Thoracic aorta endothelial cell (primary cell): ENCODE measurements at places on chromosomes 4 and X. TPM values are rescaled to one million over a fixed set of nuclear protein-coding genes. Genes with fewer than 3 reads are reported as not detected.

ELOVL6 gene
- total RNA-seq, result 9.2 and 29.6 TPM in 2 replicates

MAGEC2 gene
- total RNA-seq, result not detected in 2 replicates

CT47A1 gene
- total RNA-seq, result not detected in 2 replicates

CENPVL2 gene
- not detected in 2 replicates for total RNA-seq

DACH2 gene
- not detected in 2 replicates for total RNA-seq

NUP62CL gene
- total RNA-seq, result 0.40 and 1.1 TPM in 2 replicates

MAP9 gene
- 0.22 and 0.40 TPM in 2 replicates for total RNA-seq

CFAP47 gene
- total RNA-seq, result 0.13 TPM in 1 of 2 replicates, not detected in the other

YIPF7 gene
- total RNA-seq, result not detected in 2 replicates

NOX1 gene
- not detected in 2 replicates for total RNA-seq

HELQ gene
- 15.1 and 19.3 TPM in 2 replicates for total RNA-seq

RASSF6 gene
- total RNA-seq, result under 0.01 TPM in 1 of 2 replicates, not detected in the other

MGAT4D gene
- total RNA-seq, result not detected in 2 replicates

NHSL2 gene
- 38.0 and 71.1 TPM in 2 replicates for total RNA-seq

PCYT1B gene
- total RNA-seq, result 0.50 TPM in 1 of 2 replicates, not detected in the other

DAPP1 gene
- total RNA-seq, result not detected in 2 replicates

USP38 gene
- 36.7 and 37.3 TPM in 2 replicates for total RNA-seq

SRPK3 gene
- not detected in 2 replicates for total RNA-seq

TRIML2 gene
- total RNA-seq, result 0.07 TPM in 1 of 2 replicates, not detected in the other

TFE3 gene
- 25.9 and 36.5 TPM in 2 replicates for total RNA-seq

PAGE4 gene
- total RNA-seq, result not detected in 2 replicates

PHEX gene
- total RNA-seq, result 1.1 and 2.3 TPM in 2 replicates

TKTL2 gene
- total RNA-seq, result not detected in 2 replicates

RAB40AL gene
- total RNA-seq, result 0.80 and 0.93 TPM in 2 replicates

P2RY4 gene
- total RNA-seq, result 0.13 TPM in 1 of 2 replicates, not detected in the other

PABPC1L2A gene
- not detected in 2 replicates for total RNA-seq

PALLD gene
- total RNA-seq, result 2.0 and 10.1 TPM in 2 replicates

TRIML1 gene
- not detected in 2 replicates for total RNA-seq

PPP4R3C gene
- not detected in 2 replicates for total RNA-seq

TSPYL2 gene
- total RNA-seq, result 6.7 and 7.7 TPM in 2 replicates
